ENCODE measurements at places on chromosomes 4 and X. TPM values are rescaled to one million over a fixed set of nuclear protein-coding genes. Genes with fewer than 3 reads are reported as not detected.

Gene MECP2
- 34.6 TPM for total RNA-seq

DNA sequence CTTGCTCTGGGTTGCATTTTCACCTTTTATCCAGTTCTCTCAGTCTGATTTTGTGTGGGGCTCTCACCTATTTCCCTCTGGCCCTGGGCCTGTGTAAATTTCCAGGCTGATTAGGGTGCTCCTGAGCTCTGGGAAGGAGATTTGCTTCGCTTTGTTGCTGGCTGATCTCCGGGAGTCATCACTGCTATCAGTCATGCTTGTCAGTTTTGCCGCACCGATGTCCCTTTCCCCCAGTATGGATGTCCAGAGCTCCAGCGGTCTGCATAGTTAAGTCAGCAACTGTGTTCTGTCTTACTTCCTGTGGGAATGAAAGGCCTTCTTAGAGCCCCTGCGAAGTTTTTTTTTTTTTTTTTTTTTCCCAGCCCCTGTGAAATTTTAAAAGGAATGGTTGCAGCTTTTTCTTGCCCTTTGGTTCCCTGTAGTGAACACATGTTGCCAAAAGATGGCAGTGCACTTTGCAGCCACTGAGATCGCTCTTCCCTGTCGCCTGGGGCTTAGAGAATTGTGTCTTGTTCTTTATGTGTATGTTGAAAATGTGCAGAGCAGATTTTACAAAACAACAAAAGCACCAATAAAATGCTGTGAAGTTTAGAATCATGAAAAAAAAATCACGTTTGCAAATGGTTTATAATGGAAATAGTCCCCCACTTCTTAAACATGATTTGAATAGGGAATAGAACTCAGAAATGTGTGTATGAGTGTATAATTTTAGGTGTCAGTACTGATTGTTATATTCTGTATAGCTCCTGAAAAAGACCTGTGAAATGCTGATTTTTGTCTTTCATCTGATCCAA lies 109.1 kb upstream of the SLC4A4 start:
- peaks cover 11% of the 10 kb centered on the region for H3K4me1 ChIP-seq
- H3K4me3 ChIP-seq = no peak overlapping the region
- DNase-seq = no peak

GRCh38 chrX:148459343-148459742 lies 41.1 kb upstream of the AFF2 start:
- no peak overlapping the region for H3K4me3 ChIP-seq
- H3K27me3 ChIP-seq = no peaks in the 10 kb centered on the region
- DNase-seq = no peak
- no peaks in the 10 kb centered on the region for H3K36me3 ChIP-seq
- H3K27ac ChIP-seq = no peak overlapping the region

- no peaks in the 10 kb centered on the region for H3K36me3 ChIP-seq
- no peaks in the 10 kb centered on the region for H3K27me3 ChIP-seq
- H3K4me1 ChIP-seq = no peaks in the 10 kb centered on the region
- H3K27ac ChIP-seq = no peak overlapping the region
- H3K4me3 ChIP-seq = no peak overlapping the region
These were observed 413.8 kb downstream of the FAT4 start for GRCh38 chr4:125728568-125728967.

GRCh38 chr4:107854356-107855022 lies 29.8 kb downstream of the SGMS2 start:
- H3K27me3 ChIP-seq = no peaks in the 10 kb centered on the region
- peaks cover 21% of the 10 kb centered on the region for H3K4me1 ChIP-seq
- no peak for DNase-seq
- H3K27ac ChIP-seq = peak overlapping the region; percentile 39
- H3K36me3 ChIP-seq = peaks cover 3% of the 10 kb centered on the region

- no peaks in the 10 kb centered on the region for H3K36me3 ChIP-seq
- no peaks in the 10 kb centered on the region for H3K4me1 ChIP-seq
- H3K27ac ChIP-seq = no peak overlapping the region
- H3K27me3 ChIP-seq = no peaks in the 10 kb centered on the region
- no peak overlapping the region for H3K4me3 ChIP-seq
These were observed 359.6 kb downstream of the HS3ST1 start for GRCh38 chr4:11069083-11069482.

- DNase-seq = no peak
- no peaks in the 10 kb centered on the region for H3K27me3 ChIP-seq
- H3K36me3 ChIP-seq = no peaks in the 10 kb centered on the region
These were observed 115.0 kb upstream of the LDB2 start for GRCh38 chr4:17013382-17014006.

GRCh38 chrX:119693996-119694451 lies 1.1 kb upstream of the SEPTIN6 start:
- H3K4me1 ChIP-seq = peaks cover 8% of the 10 kb centered on the region
- no peaks in the 10 kb centered on the region for H3K27me3 ChIP-seq
- H3K36me3 ChIP-seq = no peaks in the 10 kb centered on the region
- no peak overlapping the region for H3K27ac ChIP-seq
